Right lobe of liver (tissue), 6 donors: ENCODE measurements at places on chromosomes 5 and 9.

- DNase-seq: peak; percentile 55
Observed at GRCh38 chr5:150487199-150488061, 20.5 kb upstream of the NDST1 start.

- DNase-seq: no peak
Observed at GRCh38 chr9:107173422-107174180, 109.5 kb upstream of the RAD23B start.

DNA sequence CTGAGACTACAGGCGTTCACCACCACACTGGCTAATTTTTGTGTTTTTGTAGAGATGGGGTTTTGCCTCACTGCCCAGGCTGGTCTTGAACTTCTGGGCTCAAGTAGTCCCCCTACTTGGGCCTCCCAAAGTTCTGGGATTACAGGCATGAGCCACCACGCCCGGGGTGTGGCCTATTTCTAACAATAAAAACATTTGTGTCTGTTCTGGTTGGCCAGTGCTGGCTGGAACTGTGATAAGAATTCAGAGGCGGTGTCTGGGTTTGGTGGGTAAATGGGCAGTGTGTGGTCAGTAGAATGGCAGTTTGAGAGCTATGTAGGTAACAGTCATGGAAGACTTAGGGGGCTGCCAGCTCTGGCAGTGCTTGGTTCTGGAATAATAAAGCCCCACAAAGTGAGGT, 46.9 kb upstream of the SYNPO start:
- DNase-seq: no peak

DNA sequence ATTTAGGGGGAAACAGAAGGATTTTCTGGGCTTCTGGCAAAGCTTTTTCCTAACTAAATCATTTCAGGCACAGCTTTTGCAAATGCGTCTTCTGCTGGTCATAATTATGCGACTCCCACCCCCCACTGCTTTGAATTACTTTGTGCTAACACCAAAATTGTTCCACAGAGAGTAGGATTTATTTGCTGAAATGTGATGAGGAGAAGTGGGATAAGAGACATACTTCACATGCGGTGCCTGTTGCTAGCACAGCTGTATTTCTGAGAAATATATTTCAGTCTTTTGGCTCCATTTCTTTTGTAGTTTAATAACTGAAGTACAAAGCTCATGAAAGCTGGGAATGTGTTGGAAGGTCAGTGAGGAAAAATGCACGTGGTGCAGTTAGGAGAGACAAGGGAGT, 83.2 kb upstream of the TAS2R1 start:
- no peak for DNase-seq

DNA sequence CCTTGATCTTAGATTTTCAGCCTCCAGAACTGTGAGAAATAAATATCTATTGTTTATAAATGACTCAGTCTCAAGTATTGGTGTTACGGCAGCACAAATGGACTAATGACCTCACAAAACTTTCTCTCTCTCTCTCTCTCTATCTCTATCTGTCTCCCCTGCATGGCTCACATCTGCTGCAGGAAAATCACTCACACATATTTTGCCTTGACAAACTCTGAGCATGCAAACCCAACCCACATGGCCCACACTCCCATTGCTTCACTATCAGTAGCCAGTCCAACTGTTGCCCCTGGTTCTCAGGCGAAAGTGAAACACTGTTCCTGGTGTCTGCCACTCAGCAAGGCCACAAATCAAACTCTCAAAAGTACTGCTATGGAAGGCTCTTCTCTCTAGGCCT, 66.4 kb upstream of the PIK3R1 start:
- no peak for DNase-seq

GRCh38 chr9:114244570-114244969, 78.3 kb upstream of the ORM1 start:
- no peak for DNase-seq

GRCh38 chr5:74237571-74238145, 402.9 kb downstream of the ENC1 start:
- no peak for DNase-seq

- DNase-seq: no peak
Observed at GRCh38 chr9:91865041-91865440, 85.0 kb downstream of the ROR2 start.

GRCh38 chr5:71957292-71957898, 149.9 kb upstream of the MAP1B start:
- DNase-seq: no peak

DNA sequence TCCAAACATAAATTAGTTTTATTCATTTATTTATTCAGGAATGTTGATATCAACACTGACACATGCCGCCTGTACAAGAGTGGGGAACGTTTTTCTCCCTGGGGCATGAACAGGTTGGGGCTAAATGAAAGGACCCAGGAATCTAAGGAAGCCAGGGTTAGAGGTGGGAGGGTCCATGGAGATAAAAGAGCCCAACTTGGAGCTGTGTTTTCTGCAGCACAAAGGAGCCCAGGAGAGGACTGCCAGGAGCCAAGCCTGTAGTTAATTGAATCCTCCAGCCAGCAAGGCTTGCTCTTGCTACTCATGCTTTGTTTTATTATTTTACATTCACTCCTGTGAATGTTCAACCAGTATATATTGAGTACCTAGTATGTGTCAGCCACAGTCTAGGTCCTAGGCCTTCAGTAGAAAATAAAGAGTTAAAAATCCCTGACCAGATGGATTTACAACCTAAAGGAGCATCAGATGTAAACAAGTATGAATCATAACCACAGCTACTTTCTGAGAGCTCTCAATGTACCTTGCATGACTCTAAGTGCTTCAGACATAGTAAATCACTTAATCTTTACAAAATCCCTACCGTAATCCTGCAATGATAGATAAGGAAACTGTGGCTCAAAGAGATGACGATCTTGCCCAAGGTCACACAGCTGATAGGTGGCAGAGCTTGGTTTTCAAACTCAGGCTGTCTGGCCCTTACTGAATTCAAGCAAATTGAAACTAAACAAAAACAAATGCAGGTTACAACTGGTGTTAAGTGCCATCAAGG, 69.8 kb downstream of the ASTN2 start:
- no peak for DNase-seq

- DNase-seq: no peak
Observed at GRCh38 chr5:76688836-76689235, 27.1 kb upstream of the F2R start.

DNA sequence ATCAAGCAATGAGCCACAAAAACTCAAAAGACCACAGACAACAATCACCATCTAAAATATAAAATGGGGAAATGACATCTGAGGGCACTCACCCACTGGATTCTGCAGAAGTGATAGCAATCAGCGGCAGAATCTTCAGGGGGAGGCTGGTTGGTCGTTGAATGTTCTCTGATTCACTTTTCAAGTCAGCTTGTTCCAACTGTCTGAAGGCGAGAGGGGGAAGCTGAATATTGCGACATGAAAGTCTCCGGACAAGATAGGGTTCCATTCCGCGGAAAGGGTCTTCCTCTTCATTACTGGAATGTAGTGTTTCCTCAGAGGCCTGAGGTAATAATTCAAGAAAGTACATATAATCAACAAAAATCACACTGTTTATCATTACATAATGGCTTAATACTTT, 94.9 kb upstream of the PDE4D start:
- no peak for DNase-seq

DNA sequence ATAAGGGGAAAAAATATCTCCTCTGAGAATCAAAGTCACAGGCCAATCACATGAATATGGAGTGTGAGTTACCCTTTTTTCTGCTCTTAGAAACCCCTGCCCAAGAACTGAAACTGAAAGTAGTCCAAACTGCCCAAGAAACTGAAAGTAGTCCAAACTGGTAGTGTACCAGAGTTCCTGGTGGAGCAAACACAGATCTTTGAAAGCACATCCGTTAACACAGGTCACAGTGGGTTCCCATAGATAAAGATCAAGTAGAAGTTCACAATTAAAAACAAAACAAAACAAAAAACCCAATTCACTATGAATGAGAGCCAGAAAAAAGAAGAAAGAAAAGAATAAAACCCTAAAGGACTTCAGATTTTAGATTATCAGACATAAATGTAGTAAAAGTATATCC, 332.4 kb upstream of the EFNA5 start:
- no peak for DNase-seq

GRCh38 chr9:136673088-136673974, 10.6 kb downstream of the EGFL7 start:
- no peak for DNase-seq

DNA sequence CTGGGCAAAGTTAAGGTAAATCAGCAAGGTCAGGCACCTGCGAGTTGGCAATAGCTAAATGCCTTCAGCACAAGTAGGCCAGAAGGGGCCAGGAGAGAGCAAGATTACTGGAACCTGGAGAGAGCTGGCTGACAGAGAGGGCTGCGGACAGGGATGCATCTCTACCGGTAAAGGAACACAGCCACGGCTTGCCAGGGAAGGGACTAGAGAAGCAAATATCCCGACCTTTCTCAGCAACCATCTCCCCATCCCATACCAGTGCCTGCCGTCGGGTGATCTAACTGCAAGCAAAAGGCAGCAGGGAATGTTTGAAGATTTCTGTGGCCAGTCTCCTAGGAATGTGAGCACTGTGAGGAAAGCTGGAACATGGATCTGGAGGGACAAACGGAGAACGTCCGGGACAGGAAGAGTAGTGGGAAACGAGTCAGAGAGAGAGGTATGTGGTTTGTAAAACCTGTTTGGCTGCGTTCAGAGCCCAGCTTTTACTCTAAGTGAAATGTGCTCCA, 15.9 kb upstream of the ABLIM3 start:
- DNase-seq: no peak

DNA sequence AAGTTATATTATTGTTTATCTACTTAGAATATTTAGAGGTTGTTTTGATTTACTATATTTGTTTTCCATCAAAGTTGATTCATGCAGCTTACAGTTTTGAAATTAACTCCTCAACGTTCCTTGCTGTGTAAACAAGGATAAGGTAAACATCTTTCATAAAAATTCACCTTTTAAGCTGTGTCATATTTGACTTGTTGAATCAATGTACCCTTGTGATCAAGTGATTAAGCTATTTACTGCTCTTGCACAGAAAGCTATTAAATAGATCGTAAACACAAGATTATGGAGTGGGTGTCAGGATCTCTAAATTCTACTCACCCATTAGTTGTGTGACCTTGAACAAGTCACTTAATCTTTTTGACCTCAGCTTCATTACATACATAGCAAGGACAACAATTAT, 2054.0 kb upstream of the NUDT12 start:
- DNase-seq: no peak

- DNase-seq: no peak
Observed at GRCh38 chr9:68455451-68455850, 85.2 kb downstream of the TMEM252 start.

- DNase-seq: no peak
Observed at GRCh38 chr5:112560371-112560770, 141.3 kb upstream of the EPB41L4A start.

DNA sequence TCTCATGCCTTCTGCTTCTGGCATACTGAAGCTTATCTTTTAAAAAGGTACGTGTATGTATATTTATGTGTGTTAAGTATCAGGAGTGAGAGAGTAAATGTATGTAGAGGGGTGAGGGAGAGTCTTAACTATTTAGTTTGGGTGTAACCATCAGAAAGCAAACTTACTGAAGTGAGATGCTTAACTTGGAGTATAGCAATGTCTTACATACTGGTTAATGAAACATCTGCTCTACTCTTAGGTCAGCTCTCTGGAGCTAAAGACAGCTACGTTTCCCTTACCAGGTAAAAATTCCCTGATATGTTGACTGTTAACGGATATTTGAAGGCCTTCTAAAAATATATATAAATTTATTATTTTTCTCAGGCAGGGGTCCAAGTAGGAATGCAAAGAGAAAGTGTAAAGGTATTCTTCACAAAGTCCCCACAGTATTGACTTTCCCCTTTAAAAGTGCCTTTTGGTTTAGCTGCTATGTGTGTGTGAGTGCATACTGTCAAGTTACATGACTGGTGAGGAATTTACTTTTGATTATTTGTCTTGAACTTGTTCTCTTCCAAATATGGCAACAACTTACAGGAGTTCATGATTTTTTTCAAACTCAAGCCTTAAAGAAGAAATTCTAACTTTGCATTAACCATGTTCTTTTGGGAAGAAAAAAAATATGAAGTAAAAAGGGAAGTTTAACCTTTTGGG, 12.3 kb upstream of the C5orf24 start:
- DNase-seq: no peak

DNA sequence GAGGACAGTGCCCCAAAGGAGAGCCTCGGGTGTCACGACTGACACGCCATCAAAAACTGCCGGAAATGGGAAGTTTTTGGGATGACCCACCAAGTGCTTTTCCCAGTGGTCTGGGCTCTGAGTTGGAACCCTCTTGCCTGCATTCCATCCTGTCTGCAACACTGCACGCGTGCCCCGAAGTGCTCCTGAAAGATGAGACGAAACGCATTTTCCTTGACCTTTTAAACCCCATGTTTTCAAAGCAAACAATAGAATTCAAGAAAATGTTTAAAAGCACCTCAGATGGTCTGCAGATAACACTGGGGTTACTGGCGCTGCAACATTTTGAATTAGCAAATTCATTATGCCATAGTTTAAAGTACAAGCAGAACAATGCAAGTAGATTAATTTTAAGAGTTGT, 92.9 kb downstream of the ANKRD18A start:
- no peak for DNase-seq

DNA sequence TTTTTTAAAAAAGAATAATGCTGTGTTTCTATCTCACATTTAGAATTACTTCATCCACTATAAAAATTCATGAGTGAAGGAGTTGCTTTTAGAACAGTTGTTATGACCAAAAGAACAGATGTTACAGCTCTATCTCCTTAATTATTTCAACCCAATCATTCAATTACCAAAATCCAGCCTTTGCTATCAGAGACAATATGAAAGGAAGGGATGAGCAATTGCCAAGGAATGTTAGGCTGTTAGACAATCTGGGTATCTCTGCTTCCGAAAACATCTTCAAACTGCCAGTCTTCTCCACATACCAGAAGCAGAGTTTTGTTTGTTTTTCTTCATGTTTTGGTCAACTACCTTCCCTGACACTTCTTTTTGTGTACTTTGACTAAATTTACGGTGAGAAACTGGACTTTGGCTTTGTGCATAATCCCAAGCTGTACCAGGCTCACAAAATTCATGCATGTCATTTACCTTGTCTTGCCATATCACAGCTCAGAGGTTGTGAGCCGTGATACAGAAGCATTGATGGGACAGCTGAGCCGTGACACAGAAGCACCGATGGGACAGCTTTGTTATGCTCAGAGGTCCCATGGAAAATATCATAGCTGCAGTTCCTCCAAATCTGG, 405.5 kb downstream of the KIF4B start:
- no peak for DNase-seq
